ENCODE measurements at places on chromosomes 6 and 20. TPM values are rescaled to one million over a fixed set of nuclear protein-coding genes. Genes with fewer than 3 reads are reported as not detected.

GRCh38 chr20:4243071-4243470 is 227.7 kb upstream of the RNF24 start:
- H3K27ac ChIP-seq, result no peak overlapping the region
- no peaks in the 10 kb centered on the region for H3K36me3 ChIP-seq
- H3K27me3 ChIP-seq, result peaks cover 23% of the 10 kb centered on the region
- H3K4me3 ChIP-seq, result no peak overlapping the region

GRCh38 chr20:38214256-38215193 is 46.0 kb downstream of the KIAA1755 start:
- H3K27ac ChIP-seq, result no peak overlapping the region
- H3K4me1 ChIP-seq, result no peaks in the 10 kb centered on the region
- H3K27me3 ChIP-seq, result no peaks in the 10 kb centered on the region

DNA sequence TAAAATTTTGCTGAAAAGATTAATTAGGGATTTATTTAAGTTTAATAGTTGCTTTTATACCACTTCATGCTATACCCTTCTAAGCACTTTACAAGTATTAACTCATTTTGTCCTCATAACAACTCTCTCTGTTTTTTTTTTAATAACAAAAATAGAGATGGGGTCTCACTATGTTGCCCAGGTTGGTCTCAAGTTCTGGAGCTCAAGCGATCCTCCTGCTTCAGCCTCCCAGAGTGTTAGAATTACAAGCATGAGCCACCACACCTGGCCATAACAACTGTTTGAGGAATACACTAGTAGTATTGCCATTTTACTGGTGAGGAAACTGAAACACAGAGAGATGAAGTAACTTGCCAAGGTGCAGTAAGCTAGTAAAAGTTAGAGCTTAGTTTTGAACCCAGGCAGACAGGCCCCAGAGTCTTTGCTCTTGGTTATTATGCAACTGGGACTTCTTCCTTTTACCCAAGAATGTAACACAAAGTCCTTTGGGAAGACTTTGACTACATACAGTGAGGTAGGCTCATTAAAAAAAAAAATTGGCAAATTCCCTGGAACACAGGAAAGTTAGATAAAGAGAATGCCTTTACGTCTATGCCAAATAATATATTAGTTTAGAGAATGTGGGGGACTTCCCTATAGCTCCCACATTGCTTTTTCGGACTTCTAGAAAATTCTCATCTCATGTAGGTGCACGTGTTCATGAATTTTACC is 11.4 kb downstream of the ANKS1A start:
- no peak for DNase-seq
- H3K27me3 ChIP-seq, result no peaks in the 10 kb centered on the region
- H3K36me3 ChIP-seq, result no peaks in the 10 kb centered on the region
- H3K27ac ChIP-seq, result no peak overlapping the region
- H3K4me3 ChIP-seq, result no peak overlapping the region

DNA sequence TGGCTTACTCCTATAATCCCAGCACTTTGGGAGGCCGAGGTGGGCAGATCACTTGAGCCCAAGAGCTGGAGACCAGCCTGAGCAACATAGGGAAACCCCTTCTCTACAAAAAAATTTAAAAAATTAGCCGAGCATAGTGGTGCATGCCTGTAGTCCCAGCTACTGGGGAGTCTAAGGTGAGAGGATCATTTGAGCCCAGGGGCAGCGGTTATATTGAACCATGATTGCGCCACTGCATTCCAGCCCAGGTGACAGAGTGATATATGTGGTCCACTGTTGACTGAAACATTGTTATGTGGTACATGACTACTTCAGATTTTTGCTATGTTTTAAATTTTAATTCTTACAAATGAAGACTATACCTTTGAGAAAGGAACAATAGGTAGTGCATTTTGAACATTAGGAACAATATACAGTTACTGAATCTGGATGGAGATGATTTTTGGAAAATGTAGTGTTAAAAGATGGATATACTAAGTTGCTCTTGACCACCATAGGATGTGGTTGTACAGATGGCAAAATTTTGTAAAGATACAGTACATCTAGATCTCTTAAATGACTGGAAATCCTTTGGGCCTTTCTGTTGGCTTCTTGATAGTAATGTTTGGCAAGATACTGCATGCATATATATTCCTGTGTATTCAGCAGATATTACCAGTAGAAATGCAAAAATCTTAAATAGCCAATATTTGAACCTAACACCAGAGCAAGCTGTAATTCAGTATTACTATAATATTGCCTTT is 35.9 kb downstream of the MAPK14 start:
- H3K4me1 ChIP-seq, result no peaks in the 10 kb centered on the region
- H3K4me3 ChIP-seq, result no peak overlapping the region
- H3K27me3 ChIP-seq, result no peaks in the 10 kb centered on the region
- DNase-seq, result no peak
- H3K27ac ChIP-seq, result no peak overlapping the region
- H3K36me3 ChIP-seq, result peaks cover 15% of the 10 kb centered on the region

GRCh38 chr6:116405652-116406356 is 35.1 kb downstream of the DSE start:
- peaks cover 11% of the 10 kb centered on the region for H3K4me1 ChIP-seq
- H3K36me3 ChIP-seq, result no peaks in the 10 kb centered on the region
- no peaks in the 10 kb centered on the region for H3K27me3 ChIP-seq
- H3K27ac ChIP-seq, result peak overlapping the region; percentile 21
- DNase-seq, result no peak

- H3K4me1 ChIP-seq, result no peaks in the 10 kb centered on the region
- no peaks in the 10 kb centered on the region for H3K36me3 ChIP-seq
- no peaks in the 10 kb centered on the region for H3K27me3 ChIP-seq
- H3K27ac ChIP-seq, result no peak overlapping the region
- DNase-seq, result no peak
- H3K4me3 ChIP-seq, result no peak overlapping the region
Observed at GRCh38 chr6:137647762-137648447, 153.7 kb upstream of the OLIG3 start.

DNA sequence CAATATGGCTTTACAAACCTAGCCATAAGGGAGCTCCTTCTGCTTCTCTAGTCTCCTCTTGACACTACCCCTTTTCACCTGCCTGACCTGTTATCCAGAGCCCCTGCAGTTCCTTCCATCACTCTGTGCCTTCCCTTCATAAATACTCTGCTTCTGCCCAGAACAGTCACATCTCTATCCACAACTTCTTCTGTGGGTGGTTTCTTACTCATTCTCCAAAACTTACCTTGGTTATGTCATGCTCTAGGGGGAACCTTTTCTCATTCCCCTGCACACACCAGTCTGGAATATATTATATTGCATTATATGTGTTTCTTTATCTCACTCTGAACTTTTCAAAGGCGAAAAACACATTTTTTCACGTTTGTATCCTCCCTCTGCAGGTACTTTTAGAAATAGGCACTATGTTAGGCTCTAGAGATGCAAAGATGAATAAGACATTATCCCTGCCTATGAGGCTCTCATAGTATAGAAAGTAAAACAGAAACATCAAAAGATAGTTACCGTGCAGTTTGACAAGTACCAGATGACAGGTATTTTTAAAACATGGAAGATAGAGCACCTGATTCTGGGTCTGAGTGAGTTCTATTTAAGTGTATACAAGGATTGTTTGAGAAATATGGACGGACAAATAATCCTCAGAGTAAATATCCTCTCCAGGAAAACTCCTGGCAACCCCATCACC is 51.5 kb downstream of the AIG1 start:
- no peak overlapping the region for H3K4me3 ChIP-seq
- no peaks in the 10 kb centered on the region for H3K36me3 ChIP-seq
- no peaks in the 10 kb centered on the region for H3K4me1 ChIP-seq
- H3K27me3 ChIP-seq, result no peaks in the 10 kb centered on the region
- no peak overlapping the region for H3K27ac ChIP-seq

DNA sequence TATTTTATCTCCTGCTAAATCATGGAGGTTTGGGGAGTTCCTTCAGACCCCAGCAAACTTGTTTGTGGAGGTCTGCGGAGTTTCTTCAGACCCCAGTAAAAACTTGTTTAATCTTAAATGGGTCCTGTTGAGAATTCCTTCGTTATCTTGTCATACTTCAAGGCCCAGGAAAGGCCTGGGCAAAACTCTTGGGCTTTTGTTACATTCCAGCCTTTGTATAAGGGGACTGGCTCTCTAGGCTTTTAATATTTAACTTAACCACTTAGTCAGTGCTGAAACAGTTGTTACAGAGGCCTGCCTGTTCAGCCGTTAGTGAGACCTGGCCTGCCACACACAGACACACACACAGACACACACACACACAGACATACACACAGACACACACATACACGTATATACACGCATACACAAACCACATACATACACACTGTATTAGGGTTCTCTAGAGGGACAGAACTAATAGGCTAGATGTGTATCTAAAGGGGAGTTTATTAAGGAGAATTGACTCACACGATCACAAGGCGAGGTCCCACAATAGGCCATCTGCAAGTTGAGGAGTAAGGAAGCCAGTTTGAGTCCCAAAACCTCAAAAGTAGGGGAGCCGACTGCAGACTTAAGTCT is 21.3 kb upstream of the CST3 start:
- no peak overlapping the region for H3K27ac ChIP-seq
- no peak for DNase-seq
- no peaks in the 10 kb centered on the region for H3K4me1 ChIP-seq
- H3K27me3 ChIP-seq, result no peaks in the 10 kb centered on the region

GRCh38 chr6:170158296-170159021 is 132.4 kb downstream of the DLL1 start:
- DNase-seq, result no peak
- no peak overlapping the region for H3K27ac ChIP-seq

GRCh38 chr20:14951707-14952418 is 614.5 kb upstream of the FLRT3 start:
- H3K4me3 ChIP-seq, result no peak overlapping the region

DNA sequence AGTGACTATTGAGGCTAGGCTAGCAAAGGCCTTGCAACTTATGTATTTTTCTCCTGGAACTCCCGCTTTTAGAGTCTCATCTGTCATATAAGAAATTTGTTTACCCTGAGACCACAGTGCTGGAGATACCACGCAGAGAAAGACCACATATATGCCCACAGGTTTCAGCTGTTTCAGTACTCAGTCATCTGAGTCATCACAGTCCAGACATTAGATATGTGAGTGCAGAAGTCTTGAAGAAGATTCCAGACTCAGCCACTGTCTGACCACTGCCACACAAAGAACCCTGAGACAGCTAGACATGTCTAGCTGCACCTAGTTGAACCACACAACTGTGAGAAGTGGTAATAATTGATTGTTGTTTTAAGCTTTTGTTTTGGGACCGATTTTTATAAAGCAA is 648.3 kb downstream of the EPM2A start:
- H3K4me3 ChIP-seq, result no peak overlapping the region
- no peaks in the 10 kb centered on the region for H3K36me3 ChIP-seq
- DNase-seq, result no peak
- no peak overlapping the region for H3K27ac ChIP-seq
- no peaks in the 10 kb centered on the region for H3K4me1 ChIP-seq

DNA sequence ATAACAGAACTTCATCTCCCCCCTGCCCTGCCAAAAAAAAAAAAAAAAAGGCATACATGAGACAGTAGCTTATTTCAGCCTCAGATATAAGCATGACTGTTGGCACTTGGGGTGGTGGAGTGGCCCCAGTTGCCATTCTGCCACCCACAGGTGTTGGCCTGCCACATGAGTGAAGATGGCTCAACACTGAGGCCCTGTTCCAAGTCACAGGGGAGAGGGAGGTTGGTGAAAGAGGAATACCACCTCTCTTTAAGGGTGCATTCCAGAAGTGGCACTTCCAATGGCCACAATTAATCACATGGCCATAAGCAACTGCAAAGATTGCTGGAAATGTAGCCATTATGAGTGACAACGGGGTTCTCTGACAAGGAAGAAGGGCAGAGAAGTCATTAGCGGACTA is 61.9 kb upstream of the JARID2 start:
- no peaks in the 10 kb centered on the region for H3K4me1 ChIP-seq
- no peak for DNase-seq
- no peak overlapping the region for H3K27ac ChIP-seq
- no peaks in the 10 kb centered on the region for H3K27me3 ChIP-seq

DNA sequence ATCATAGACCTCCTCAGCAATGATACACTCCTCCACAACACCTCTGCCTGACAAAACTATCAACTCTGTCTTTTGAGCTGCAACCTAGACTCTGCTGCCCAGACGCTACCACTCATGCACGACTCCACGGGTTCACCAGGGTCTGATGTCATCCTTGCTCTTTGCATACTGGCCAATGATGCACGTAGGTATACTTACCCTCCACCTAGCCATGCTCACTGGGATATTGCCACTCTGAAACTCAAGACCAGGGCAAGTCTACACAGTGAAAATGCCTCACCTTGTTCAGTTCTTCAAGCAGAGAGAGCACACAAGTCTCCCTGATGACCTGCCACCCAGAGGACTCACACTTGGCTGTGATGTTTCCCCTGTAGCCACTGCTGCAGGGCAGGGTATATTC is 27.7 kb downstream of the ADGRF1 start:
- no peak for DNase-seq
- no peak overlapping the region for H3K4me3 ChIP-seq
- no peak overlapping the region for H3K27ac ChIP-seq
- no peaks in the 10 kb centered on the region for H3K4me1 ChIP-seq
- no peaks in the 10 kb centered on the region for H3K36me3 ChIP-seq
- H3K27me3 ChIP-seq, result no peaks in the 10 kb centered on the region

DNA sequence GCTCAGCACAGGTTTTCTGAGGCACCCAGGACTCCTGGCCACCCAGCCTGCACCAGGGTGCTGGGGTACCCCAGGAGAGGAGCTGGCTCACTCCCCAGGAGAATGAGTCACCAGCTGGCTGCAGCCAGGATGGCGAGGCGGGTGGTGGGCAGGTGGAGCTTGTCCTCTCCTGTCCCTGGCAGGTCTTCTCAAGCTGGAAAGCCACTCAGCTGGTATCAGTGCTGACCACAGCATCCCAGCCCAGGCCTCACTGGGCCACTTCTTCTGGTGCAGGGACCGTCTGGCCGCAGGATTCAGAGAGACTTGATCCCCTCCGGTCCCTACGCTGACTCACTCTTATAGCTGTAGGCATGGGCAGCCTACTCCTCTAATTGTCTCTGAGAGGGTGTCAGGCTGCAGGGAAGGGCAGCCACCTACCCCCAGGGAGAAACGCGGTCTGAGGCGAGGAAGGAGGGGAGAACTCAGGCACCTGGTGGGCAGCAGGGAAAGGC is 22.2 kb downstream of the TFEB start:
- H3K4me3 ChIP-seq, result no peak overlapping the region
- peaks cover 19% of the 10 kb centered on the region for H3K4me1 ChIP-seq
- H3K27ac ChIP-seq, result no peak overlapping the region
- H3K36me3 ChIP-seq, result no peaks in the 10 kb centered on the region

GRCh38 chr20:4468114-4468513 is 253.6 kb upstream of the PRND start:
- DNase-seq, result no peak
- no peaks in the 10 kb centered on the region for H3K36me3 ChIP-seq
- no peaks in the 10 kb centered on the region for H3K4me1 ChIP-seq
- no peak overlapping the region for H3K27ac ChIP-seq

The SHLD1 gene
- total RNA-seq, result 11.2 TPM

The XKR7 gene
- total RNA-seq, result under 0.01 TPM

The HRH3 gene
- not detected for total RNA-seq

The ULBP3 gene
- total RNA-seq, result 1.1 TPM

The ADGRB3 gene
- total RNA-seq, result 0.09 TPM

The PTCRA gene
- total RNA-seq, result 145 TPM

Measured in thymus (tissue), 14 donors.